CD4-positive, alpha-beta T cell treated with Interferon gamma for 1 hour (primary cell): ENCODE measurements at places on chromosomes 7 and 10.

DNA sequence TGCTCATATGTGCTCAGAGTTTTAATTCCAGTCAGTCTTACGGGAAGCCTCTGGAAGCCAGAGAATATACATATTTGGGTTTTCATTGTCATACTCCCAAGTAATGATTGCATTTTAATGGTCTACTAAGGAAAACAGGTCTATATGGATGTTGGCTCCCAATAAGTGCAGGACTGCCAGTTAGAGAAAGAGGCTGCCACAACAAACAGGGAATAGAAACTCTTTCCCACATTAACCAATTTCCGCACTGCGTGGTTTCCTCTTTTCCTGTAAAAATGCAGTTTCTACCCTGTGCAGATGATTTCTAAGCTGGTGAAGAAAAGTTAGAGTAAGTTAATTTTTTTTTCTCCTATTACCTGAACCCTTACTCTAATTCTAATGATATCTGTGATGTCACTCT lies 78.2 kb downstream of the CCSER2 start:
- DNase-seq = no peak

DNA sequence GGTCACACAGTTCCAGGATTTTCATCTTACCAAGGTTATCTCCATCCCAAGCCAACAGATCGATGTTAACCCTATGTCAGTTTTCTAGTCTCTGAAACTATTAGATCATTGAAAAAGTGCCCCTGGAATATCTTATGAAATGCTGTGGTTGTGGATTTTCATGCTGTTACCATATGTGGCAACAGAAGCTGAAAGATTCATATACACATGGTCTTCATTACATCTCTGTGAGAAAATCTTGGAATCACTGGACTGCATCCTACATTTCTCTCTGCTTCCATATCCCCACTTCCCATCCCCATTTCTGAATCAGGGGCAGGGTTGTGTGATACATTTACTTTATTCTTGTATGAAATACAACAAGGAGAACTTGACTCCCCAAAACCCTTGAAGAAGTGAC lies 146.1 kb downstream of the SLC16A9 start:
- no peak for DNase-seq

GRCh38 chr7:29657856-29658255 lies 94.2 kb downstream of the PRR15 start:
- no peak for DNase-seq

- DNase-seq = peak; percentile 56
These were observed 562 bp downstream of the TMEM243 start for GRCh38 chr7:87218796-87219544.

DNA sequence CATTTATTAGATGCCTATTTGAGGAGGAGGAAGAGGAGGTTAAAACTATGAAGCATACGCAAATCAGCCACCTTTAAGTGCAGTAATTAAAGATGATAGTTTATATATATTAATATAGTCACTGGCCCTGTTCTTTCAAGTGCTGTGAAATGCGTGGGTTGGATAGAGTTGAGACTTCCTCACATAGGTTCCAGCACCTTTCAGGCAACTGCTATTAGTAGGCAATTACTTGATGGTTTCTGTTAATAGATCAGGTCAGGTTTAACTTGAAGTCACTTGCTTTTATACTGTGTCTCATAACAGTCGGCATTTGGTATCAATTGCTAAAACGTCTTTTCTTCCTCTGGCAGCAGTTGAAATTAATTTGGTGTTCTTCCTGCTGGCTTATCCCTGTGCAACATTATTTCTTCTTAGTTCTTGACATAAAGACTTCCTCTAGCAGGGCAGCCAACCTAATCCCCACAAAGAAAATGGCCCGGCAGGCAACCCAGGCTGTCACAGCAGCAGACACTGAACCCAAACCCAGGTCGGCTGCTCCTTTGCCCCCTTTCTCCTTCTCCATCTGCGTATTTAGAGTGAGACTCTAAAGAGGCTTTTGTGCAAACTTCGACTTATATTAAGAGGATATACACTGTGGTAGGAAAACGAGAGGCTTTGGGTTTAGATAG lies 35.3 kb upstream of the BET1 start:
- DNase-seq = no peak

DNA sequence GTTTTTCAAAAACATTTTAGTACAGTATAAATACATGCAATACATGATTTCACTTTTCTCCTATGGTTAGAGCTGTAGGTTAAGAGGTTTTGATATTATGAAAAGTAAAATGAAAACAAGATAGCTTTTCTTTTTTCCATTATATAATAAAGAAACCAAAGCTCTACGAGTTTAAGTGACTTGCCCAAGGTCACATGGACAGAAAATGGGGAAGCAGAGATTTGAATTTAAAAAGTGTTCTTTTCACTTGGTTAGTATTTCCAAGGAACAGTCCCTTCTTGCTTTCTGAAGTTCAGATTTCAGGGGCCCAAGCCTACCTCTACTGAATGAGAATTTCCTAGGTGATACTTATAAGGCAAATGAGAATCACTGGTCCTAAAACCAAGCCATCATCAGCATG lies 13.2 kb upstream of the MAP3K8 start:
- no peak for DNase-seq

DNA sequence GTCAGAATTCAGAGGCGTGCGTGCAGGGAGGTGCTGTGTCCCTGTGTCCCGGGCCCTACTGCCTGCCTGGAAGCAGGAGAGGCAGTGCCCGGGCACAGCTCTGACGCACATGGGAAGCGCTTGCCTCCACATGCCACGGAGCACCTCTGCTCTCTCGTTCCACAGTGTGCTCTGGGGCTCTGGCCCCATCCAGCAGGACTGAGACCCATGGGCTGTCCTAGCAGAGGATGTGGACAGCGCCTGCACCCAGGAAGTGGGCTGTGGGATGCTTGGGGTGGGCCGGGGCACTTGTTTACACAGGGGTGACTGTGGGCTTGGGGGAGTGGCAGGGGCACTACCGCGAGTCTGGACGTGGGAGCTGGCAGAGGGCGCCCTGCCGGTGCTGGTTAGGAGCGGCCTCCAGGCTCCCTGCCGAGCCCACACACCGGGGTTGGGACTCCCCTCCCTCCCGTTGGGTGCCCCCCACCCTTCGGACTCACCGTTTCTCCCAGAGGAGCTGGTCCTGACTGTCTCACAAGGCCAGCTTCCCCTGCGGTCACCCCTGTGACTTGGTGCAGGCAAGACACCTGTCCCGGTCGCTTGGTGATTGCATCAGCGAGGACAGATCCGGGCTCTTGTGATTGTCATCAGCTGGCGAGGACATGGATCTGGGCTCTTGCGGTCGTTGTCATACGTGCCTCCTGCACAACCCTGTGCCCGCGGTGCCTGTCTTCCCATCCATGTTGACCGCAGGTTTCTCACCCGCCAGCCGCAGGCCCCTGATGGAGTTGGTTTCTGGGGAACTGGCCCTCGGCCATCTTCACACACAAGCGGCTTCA lies 83.1 kb downstream of the NKX6-2 start:
- DNase-seq = no peak

- DNase-seq = no peak
These were observed 39.0 kb downstream of the STK17A start for GRCh38 chr7:43621729-43622448.

DNA sequence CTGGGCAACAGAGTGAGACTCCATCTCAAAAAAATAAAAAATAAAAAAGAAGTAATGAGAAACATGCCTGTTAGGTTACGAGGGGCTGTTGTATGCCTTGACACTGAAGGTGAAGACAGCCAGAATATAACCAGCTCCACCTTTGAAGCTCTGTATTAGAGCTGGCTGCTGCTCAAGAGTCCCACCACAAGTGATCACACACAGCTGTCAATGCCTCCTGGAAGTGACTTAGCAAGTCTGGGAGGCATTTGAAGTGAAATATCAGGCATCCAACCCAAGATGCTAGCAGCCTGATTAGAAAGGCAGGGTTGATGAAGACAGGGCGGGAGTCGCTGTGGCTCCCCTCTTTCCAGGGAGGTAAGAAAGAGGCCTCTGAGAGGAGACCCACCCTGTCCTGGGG lies 34.1 kb upstream of the INPP5F start:
- DNase-seq = no peak

GRCh38 chr7:148982654-148983199 lies 45.6 kb downstream of the PDIA4 start:
- no peak for DNase-seq

- no peak for DNase-seq
These were observed 90.6 kb downstream of the FAM171A1 start for GRCh38 chr10:15280462-15280861.

DNA sequence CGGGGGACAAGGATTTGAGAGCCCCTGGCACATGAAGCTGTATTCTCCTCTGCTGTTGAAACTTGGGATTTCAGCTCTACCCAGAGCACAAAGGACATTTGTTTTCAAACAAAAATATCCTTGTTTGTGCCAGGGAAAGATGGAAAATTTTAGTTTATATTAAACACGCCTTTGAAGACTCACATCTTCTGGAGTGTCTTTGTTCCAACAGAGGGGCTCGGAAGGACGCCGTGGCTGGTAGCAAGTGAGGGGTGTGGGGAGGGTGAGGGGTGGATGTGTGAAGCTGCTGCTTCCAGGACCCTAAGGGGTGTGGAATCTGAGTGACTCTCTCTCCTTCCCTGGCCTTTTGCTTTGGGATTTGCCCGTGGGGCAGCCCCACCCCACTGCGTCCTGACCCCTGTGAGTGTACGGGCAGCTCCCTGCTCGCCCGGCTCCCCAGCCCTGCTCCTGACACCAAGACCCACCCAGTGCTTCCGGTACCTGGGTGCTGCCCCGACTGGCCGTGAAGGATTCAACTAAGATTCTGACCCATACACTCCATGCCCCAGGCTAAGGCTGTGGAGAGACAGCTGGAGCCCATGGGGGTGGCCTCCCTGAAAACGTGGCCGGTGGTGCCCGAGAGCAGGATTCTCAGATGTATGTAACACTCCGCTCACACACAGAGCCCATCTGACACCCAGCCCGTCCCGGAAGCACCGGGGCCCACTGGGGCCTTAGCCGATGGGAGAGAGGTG lies 59.6 kb downstream of the ZRANB1 start:
- no peak for DNase-seq

DNA sequence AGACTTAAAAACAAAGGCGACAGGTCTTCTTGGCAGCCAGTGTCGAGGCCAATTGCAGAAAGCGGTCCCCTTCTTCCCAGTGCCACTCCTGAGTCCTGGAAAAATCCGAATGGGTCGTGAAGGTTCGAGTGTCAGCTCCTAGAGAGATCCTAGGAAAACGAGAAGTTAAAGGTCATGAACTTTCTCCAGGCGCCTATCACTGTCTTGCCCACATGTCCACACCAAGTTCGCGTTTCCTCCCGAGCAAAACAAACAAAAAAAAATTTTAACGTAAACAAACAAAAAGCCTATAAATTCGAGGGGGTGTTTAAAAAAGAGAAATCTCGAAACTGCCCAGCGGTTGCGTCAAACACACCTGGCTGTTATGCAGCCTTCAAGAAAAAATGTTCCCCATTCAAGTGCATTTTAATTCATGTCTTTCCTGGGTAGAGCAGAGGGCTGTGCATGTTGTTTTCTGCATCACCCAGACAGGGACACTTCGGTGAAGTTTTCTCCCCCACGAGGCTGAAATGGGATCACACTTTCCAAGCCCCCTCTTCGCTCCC lies 1.5 kb downstream of the ARHGAP21 start:
- peak; percentile 2 for DNase-seq

DNA sequence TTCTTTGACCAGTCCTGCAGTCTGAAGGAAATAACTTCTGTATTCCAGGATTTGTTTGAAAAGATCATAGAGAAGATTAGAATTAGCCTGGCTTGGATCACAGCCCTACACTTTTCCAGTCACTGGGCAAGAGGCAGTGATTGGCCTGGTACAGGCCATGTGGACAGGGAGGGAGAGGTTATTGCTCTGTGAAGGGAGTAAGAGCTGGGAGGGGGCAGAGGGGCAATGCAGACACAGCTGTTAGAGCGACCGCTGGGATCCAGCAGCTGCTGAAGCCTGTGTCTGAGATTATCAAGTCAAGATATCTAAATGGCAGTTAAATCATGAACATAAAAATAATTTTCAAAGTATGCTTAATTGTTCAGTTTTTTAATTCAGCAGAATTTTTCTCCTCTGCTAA lies 257.3 kb downstream of the SDK1 start:
- DNase-seq = no peak
